ENCODE measurements at places on chromosomes 6 and 20.

- no peak for DNase-seq
Observed at GRCh38 chr6:19368511-19368910, 468.7 kb upstream of the ID4 start.

DNA sequence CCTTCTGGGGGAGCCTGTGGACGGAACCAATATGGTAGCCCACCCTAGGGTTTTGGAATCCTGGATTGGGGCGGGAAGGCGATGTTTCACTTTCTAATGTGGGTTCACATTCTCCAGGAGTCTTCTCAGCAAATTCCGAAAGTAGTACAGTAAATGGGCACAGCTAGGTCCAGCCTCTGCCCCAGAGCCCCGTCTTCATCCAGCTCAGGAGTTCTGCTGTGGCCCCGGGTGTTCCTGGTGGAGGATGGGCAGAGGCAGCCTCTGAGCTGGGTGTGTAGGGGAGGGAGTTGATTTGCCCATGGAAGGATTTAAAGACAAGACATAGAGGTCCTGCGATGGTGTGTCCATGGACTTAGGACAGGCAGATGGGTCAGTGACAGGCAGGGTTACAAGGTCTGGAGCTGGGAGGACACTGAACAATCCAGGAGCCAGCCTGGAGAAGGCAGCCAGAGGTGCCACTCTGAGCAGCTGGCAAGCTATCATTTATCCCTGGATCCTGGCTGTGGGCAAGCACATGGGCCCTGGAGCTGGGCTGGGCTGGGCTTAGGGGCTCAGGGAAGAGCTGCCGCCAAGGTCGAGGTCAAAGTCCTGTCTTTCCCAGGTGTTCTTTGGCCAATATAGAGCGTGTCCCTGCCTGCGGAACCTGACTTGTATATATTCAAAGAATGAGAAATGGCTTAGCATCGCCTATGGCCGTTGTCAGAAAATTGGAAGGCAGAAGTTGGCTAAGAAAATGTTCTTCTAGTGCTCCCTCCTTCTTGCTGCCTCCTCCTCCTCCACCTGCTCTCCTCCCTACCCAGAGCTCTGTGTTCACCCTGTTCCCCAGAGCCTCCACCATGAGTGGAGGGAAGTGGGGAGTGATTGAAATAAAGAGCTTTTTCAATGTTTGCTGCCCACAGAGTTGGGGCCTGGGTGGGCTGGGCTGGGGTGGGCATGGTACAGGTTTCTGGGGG, 6.7 kb downstream of the CLPSL1 start:
- DNase-seq, result no peak

DNA sequence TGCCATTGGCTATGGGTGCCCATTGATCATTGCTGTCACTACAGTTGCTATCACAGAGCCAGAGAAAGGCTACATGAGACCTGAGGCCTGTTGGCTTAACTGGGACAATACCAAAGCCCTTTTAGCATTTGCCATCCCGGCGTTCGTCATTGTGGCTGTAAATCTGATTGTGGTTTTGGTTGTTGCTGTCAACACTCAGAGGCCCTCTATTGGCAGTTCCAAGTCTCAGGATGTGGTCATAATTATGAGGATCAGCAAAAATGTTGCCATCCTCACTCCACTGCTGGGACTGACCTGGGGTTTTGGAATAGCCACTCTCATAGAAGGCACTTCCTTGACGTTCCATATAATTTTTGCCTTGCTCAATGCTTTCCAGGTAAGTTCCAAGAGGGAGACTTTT, 16.4 kb downstream of the ADGRF4 start:
- DNase-seq, result no peak

GRCh38 chr6:130203370-130203769, 19.4 kb downstream of the SAMD3 start:
- DNase-seq, result no peak

DNA sequence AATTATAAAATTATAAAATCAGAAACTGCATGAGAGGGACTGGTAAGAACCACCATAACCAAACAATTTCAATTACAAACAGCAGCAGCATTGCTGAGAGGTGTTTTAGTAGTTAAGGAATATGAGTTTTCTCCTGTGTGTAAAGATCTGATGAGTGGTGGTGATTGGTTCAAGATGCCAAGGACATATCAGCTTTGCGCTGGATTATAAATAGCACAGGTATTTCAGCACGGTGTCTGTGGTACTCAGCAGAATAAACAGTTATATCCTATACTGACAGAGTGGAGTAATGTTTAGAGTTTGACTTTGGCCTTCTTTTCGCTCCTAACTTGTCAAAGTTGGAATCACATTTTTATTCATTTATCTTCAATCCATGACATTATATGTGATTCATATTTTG, 501.0 kb downstream of the CDH26 start:
- DNase-seq, result no peak

- no peak for DNase-seq
Observed at GRCh38 chr6:48757661-48758060, 646.7 kb upstream of the PTCHD4 start.

- DNase-seq, result no peak
Observed at GRCh38 chr20:42074944-42075343, 456.8 kb upstream of the CHD6 start.

GRCh38 chr20:43778375-43778774, 51.6 kb upstream of the GTSF1L start:
- DNase-seq, result no peak

GRCh38 chr6:79665725-79666551, 34.8 kb downstream of the SH3BGRL2 start:
- no peak for DNase-seq

- DNase-seq, result no peak
Observed at GRCh38 chr6:52074155-52074554, 13.3 kb downstream of the PKHD1 start.

Data from activated T-helper 9 cell treated with anti-CD3 and anti-CD28 coated beads, Interleukin-2, amount 50 U/mL, for 16 hours (primary cell).